GM12864 (cell line): ENCODE measurements at places on chromosomes 4 and X.

GRCh38 chr4:38230821-38231563 is 270.8 kb downstream of the PTTG2 start:
- DNase-seq: no peak

GRCh38 chrX:38279188-38279587 is 48.1 kb downstream of the RPGR start:
- no peak for DNase-seq

DNA sequence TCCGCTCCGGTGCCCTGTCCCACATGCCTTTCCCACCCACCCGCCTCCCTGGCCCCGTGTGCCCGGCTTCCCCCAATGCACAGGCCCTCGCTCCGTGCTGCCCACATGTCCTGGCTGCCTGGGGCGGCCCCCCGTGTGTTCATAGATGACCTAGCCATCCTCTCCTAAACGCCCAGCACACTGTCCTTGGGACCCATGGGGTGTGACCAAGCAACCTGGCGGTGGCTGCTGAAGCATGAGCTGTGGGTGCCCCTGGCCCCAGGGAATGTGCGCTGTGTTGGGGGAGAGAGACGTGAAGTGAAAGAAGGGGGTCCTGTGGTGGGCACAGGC is 28.3 kb downstream of the MAEA start:
- DNase-seq: no peak

GRCh38 chrX:77768787-77769186 is 17.2 kb downstream of the ATRX start:
- DNase-seq: no peak

GRCh38 chr4:95362066-95362465 is 186.7 kb downstream of the UNC5C start:
- no peak for DNase-seq

- no peak for DNase-seq
Measured at GRCh38 chr4:153341575-153342090, 2.9 kb upstream of the MND1 start.

DNA sequence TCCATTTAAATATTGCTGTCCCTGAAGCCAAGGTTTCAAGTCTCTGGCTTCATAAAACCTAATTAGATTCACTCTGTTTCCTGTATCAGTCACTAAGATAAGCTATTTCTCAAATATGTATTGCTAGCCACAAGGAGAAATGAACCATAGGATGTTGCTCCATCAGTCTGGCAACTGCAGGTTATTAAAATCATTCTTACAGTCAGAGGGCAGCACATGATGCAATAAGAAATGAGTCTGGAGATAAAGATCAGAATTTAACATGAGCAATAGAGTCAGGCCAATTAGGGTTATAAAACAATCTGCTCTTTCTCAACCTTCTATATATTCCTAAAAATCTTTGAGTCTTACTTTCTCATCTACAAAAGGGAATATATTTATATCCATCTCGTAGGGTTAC is 7.2 kb downstream of the PRKG2 start:
- DNase-seq: no peak

DNA sequence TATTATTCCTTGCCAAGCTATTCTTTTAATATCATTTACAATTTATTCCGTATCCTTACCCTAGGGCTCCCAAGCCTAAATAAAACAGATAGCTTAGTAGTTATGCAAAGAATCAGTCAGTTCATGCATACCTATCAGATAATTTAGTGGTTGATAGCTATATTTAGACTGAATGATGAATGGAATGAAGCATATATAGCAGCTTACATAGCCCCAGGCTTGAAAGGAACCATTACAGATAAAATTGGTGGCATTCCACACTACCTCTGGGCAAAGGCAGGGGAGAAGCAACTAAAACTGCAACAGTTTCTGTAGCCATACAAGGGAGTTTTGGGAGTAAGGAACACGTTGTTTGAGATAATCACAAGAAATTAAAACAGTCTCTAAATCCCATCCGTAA is 2.7 kb downstream of the ACE2 start:
- DNase-seq: no peak
